Ovary (tissue), 10 donors: ENCODE measurements at places on chromosomes 1 and 21. TPM values are rescaled to one million over a fixed set of nuclear protein-coding genes. Genes with fewer than 3 reads are reported as not detected.
A peak's percentile ranks its signal among the peaks of the same experiment; 100 is the strongest.

The IKBKE gene
- total RNA-seq: 3.9 TPM

- no peak for DNase-seq
Measured at GRCh38 chr1:37858931-37859506, 373 bp downstream of the MTF1 start.

GRCh38 chr1:147079400-147080005 is 92.8 kb downstream of the PRKAB2 start:
- DNase-seq: no peak

The CD53 gene
- 14.4 TPM for total RNA-seq

DNA sequence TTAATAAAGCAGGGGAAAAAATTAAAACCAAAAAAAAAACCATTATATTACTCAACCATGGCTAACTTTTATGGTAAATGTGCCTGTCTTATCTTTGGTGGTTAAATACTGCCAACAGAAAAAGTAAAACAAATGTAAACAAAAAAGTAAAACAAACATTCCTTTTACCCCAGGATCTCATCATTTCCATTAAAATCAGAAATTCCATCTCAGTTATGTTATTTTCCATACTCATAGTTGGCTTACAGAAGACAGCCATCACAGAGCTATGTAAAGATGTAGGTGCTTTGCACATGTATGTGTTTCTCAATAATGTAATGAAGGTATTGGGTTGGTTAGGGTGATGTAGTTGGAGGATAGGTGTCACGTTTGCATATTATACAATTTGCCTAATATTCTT is 185.0 kb downstream of the KCNK2 start:
- no peak for DNase-seq

The RGS1 gene
- 56.4 TPM for total RNA-seq

GRCh38 chr1:234588386-234588785 is 21.6 kb downstream of the IRF2BP2 start:
- no peak for DNase-seq

The C4BPB gene
- 26.8 TPM for total RNA-seq

- no peak for DNase-seq
Measured at GRCh38 chr1:208061632-208062031, 150.7 kb upstream of the CD34 start.

DNA sequence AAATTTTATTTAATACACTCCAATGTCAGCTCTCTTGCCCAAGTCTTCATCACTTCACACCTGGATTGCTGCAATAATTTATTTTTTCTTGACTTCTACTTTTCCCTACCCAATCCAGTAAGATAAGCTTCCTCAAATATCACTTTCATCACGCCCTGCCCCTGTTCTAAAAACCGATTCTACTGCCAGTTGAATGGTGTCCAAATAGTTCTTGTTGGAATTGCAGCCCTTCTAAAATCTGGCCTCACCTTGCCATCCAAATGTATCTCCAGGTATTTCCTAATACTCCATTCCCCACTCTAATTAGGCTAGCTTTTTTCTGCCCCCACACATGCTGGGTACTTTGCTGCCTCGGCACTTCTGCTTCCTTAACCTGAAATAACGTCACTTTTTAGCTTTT is 152.5 kb downstream of the HMCN1 start:
- DNase-seq: no peak

GRCh38 chr1:116148967-116149366 is 37.8 kb downstream of the MAB21L3 start:
- no peak for DNase-seq

DNA sequence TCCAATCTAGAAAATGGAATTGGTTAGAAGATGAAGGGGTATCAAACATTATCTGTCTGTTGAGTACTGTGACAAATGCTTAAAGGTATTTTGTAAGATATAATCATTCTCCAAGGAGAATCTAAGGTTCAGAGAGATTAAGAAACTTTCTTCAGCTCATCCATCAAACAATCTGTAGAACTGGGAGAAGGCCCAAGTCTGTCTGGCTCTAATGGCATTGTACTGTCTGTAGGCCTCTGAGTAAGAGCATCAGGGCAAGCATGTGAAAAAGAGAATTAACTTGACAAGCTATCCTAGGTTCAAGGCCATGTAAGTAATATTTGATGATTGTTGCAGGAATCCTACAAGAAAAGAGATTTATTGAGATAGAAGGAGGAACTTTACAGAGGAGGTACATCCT is 5.3 kb upstream of the FGGY start:
- DNase-seq: no peak

DNA sequence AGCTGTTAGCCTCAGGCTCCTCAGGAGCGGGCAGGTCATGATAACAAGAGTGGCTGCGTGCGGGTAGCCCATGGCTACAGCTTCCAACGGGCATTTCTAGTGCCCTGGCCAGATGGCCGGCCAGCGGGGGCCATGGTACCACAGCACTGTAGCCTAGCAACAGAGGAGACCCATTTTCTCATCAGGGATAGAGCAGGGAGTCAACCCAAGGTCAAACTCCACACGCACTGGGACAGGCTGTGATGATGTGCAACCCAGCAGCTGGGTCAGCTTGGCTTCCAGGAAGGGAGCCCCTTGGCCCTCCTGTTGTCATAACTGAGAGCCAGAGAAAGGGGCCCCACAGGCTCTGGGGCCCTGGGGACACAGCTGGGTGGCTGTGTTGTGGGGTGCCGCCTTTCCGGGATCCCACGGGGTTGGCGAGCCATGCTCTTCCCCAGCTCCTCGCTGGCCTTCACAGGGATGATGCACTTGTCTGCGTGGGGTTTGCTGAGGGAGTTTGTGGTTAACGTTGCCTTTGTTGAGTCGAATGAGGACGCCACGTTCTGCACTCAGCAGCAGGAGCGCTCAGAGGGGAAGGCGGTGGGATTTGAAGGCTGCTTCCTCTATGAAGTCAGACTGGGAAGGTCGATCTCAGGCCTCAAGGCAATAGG is 46.3 kb downstream of the COL18A1 start:
- no peak for DNase-seq

- DNase-seq: no peak
Measured at GRCh38 chr1:7698641-7699040, 72.5 kb upstream of the VAMP3 start.

DNA sequence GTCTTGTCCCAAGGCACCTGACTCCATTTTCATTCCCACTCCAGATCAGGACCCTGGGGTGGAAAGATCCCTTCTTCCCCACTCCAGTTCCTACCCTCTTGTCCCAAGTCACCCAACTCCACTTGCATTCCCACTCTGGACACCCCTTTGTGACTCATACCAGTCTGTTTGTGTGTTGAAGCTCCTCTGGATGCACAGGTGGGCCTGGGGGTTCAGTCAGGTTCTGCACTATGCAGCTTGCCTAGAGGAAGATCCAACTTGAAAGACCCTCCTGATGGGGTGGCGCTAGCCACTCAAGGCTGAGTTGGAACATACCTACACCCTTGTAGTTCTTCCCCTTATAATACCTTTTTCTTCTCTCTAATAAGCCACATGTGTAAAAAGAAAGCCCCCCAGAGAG is 9.8 kb upstream of the ANKRD35 start:
- DNase-seq: no peak

DNA sequence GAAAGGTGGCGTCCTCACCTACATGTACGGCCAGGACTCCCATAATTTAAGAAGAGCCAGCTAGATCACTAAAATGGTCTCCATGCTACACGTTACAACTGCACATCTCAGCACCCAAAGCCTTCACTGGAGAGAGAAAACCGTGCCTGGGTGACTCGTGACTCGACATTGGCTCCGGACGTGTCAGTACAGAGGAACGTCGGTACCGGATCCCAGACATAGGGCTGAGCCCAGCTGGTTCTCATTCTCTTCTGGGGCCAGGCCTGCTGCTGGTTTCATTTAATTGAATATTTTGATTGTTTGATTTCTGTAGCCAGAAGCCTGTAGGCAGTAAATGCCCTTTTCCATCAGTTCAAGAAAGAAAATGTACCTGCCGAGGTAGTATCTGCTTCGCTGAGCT is 93.1 kb downstream of the HHIPL2 start:
- DNase-seq: peak; percentile 29

DNA sequence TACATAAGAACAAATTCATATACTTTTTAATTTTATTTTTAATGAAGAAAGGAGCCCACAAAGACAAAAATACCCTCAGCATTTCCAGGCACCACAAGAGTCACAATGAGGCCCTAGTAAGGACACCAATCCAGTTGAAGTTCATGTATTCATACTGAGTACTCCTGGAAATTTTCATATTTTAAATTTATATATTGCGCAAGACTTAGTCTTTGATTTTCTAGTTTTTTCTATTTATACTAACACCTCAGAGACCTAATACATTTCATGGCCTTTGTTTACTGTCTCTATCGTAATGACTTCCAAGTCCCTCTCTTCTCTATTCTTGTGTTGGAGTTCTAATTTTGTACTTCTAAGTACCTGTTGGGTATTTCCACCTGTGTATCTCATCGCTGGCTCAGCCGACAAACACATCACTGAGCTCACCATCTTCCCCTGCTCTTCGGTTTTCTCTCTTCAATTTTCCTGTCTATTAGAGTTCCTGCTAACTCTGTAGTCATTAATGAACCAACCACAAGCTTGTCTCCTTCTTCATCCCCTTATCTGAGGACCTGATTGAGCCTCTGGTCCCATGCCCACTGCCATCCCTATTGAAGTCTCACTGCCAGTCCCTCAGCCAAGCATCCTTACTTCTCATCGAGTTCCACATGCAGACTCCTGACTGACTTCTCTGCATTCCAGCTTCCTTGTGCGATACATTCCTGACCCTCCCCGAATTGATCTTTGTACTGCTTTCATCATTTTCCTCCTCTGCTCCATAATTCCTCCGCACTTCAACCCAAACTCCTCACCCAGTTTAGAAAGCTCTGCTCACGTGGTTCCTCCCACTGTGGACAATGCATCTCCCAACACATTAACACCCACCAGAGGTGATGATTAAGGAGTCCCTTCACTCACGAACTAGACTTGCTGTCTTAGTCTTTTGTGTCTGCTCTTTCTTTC is 17.3 kb upstream of the IRF2BP2 start:
- DNase-seq: no peak

The AKR7A3 gene
- total RNA-seq: 2.1 TPM

The TEDDM1 gene
- total RNA-seq: not detected

The FMO1 gene
- total RNA-seq: 6.9 TPM

The DPH5 gene
- 24.0 TPM for total RNA-seq

DNA sequence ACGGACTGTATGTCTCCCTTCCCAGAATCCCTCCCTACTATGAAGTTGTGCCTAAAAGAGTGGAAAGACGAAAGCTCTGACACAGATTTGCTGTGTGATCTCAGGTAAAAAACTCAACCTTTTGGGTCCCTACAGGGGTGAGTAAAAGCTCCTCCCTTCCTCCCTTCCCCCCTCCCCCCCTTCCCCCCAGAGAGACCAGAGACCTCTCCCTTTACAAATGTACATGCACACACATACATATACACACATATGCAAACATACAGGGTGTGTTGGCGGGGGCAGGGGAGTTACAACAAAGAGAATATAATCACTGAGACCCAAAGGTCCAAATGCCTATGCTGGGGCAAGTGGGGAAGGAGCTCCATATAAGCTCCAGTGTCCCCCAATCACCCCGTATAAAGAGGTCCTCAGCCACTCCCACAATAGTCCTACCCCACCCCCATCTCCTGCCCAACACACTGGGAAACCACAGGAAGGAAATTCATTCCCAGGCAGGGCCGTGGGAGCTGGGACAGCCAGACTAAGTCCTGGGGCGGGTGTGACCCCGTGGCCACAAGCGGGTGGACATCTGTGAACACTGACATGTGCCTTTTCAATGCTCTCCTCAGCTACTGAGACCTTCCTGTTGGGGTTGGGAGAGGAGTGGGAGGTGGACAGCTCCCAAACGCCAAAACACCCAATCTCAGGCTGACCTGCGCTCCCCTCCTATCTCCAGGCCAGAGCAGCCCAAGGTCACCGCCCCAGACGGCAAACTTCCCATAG is 2.0 kb downstream of the MEF2D start:
- peak; percentile 68 for DNase-seq

DNA sequence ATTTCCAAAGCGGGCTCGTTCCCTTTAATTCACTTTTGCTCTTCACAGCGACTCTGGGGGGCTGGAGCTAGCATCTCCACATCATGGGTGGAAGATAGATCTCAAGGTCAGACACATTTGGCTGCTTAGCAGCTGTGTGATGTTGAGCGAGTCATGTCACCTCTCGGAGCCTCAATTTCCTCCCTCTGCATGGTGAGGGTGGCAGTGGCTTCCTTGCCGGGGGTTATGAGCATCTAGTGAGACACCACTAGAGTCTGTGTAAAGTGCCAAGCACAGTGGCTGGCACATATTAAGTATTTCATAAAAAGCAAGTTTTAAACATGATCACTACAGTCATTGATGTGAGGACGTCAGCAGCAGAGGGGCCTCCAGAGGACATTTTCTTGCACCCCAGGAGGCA is 16.9 kb upstream of the ECE1 start:
- no peak for DNase-seq

The SH3BGR gene
- 4.2 TPM for total RNA-seq

DNA sequence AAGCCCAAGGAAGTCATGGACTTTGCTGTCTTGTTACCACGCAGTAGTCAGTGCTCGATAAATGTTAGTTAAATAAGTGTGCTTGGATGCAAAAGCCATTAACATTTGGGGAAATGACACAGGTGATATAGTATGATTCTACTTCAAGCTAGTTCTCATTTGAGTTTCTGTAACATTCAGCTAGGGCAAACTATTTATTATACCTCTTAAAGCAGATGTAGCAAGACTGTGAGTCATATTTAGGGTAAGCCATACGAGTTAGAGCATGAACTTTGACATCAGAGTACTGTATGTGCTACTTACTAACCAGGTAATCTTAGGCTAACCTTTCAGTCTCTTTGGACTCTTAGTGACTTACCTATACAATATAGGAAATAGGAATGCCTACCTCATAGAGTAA is 21.0 kb downstream of the CLCA4 start:
- no peak for DNase-seq

DNA sequence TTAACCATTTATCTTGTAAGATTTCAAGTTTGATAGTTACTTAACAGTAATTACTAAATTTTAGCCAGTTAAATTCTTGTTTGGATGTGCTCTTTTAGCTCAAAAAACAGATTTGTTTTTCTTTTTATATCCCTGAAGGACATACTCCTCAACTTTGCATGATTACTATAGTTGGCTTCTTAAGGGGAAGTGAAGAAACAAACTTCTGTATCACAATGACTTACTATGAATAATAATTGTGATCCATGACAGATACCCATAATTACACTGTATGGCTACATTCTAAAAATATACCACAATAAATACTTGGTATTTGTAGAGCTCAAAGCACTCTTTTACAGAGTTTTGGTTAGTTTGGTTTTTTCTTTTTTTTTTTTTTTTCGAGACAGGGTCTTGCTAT is 55.8 kb downstream of the IARS2 start:
- no peak for DNase-seq

The OR2L2 gene
- total RNA-seq: not detected
